ENCODE measurements at places on chromosomes 6 and 20.

DNA sequence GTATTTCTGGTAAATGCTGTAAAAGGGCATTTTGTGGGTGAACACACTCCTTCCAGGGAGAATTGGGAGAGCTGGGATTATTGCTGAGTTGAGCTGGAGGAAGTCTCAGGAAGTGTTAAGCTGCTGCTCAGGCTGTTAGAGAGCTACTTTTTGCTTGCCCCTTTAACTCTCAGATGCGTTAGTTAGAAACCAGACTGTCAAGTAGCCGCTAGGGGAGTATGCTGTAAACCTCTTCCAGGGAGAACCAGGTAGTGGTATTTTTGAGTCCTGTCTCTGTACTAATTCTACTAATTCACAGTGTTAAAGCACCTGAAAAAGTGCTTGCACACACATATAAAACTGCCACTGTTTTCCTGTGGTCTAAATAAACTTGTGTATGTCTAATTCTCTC, 6.6 kb upstream of the GFRAL start:
- no peak for DNase-seq

DNA sequence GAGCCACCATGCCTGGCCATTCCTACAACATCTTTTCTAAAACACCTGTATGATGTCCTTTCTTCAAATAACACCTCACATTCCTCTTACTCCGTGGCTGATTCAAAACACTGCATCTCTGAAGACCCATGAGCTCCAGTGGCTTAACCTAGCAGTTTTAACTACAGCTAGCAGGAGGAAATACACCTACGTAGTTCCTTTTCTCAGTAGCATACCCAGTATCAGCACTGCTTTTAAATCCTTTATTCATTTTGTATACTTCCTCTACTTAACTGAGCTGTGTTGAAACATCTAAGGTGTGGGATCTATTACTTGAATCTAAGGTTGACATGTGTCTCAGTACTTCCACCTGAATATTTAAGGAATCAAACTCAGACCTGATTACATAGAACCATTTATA, 113.6 kb upstream of the CCDC28A start:
- DNase-seq = no peak

- DNase-seq = peak; percentile 59
These were observed 684 bp downstream of the PAQR8 start for GRCh38 chr6:52362443-52363227.

- no peak for DNase-seq
These were observed 165.2 kb downstream of the BCAS1 start for GRCh38 chr20:53905019-53905819.

DNA sequence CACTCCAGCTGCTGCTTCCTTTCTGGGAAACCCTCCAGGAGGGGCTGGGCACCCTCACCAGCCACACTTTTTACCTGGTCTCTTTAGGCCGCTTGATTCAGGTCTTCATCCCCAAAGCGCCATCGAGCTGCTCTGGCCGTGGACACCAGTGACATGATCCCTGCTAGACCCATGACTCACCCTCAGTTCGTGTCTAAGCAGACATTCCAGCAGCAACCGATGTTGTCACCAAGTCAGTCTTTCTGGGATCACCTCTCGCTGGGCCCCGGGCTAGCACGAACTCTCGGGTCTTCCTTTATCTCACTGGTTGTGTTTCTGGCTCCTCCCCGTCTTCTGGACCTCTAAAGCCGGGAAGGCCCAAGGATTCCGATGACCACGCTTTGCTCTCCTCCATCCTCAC, 43.0 kb upstream of the GPR31 start:
- DNase-seq = no peak

- no peak for DNase-seq
These were observed 64.6 kb upstream of the TXNDC5 start for GRCh38 chr6:7974938-7975763.

GRCh38 chr6:117531346-117531745, 48.9 kb downstream of the DCBLD1 start:
- no peak for DNase-seq

- DNase-seq = no peak
These were observed 101.1 kb upstream of the RREB1 start for GRCh38 chr6:7006515-7007191.

- DNase-seq = no peak
These were observed 62.4 kb downstream of the FAM229B start for GRCh38 chr6:112149719-112150263.

- DNase-seq = no peak
These were observed 11.2 kb downstream of the LYRM4 start for GRCh38 chr6:5249451-5250122.

GRCh38 chr6:145813285-145814034, 1.1 kb downstream of the FBXO30 start:
- DNase-seq = no peak

DNA sequence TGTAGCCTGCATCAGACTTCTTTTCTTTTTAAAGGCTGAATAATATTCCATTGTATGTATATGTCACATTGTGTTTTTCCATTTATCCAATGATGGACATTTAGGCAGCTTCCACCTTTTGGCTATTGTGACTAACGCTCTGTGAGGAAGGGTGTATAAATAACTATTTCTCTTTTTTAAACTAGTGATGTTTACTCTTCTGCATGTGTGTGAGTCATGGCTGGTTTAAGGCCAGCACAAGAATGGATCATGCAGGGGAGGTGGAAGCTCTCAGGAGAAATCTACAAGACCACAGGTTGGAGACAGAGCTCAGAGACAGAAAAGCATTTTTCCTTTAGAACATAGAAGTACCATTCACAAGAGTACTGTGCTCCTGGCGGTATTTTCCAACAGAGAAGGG, 307.2 kb downstream of the SOX4 start:
- DNase-seq = no peak

DNA sequence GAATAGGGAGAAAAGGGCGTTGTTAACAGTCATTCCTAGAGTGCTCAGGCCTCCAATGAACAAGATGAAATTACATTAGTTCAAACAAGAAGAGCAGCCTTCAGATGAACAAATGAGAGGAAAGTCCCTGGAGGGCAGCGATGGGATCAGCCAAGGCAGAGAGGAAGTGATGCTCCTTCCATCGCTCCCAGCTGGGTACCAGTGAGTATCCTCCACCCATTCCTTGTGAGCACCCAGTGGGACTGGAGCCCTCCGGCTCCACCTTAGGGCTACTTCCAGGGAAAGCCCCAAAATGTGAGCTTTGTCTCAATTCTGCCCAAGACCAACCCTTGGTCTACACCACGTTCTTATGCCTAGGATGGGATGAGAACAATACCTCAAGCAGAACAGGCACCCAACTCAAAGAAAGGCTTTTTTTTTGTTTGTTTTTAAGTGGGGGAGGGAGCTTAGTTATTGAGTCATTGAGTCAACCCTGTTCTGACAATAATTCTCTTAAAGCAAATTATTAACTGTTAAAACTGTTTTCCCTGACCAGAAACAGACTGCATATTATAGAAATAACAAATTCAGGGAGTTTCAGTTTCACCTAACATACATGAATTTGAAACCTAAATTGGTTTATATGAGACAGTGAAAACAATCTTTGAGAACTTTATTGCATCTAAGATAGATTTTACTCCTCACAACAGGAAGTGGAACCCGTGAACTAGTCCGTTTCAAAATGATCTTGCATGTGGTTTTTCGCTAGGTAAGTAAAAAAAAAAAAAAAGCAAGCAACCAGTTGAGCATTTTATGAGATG, 106.9 kb downstream of the IPCEF1 start:
- DNase-seq = no peak

DNA sequence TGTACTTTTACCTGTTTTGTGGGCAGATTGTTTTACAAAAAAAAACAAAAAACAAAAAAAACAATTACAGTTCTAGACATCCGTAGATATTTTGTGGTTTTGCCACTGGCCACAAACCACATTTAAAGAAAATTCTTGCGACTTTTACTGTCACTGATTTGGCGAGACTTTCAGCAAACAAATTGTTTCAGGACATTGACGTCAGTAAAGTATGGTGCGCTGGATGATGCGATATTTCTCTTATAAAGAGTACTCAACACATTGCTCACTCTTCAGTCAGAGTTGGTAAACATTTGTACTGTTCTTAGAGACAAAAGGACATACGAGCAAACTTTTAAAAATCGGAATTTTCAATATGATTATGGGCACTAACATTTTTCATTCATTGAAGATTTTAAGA, 229.8 kb downstream of the HAO1 start:
- no peak for DNase-seq

- no peak for DNase-seq
These were observed 35.7 kb downstream of the TSPYL4 start for GRCh38 chr6:116218172-116218633.

GRCh38 chr6:94645191-94645590, 932.1 kb upstream of the MANEA start:
- no peak for DNase-seq

- no peak for DNase-seq
These were observed 403.9 kb upstream of the SULF2 start for GRCh38 chr20:48189181-48189580.

- DNase-seq = no peak
These were observed 16.7 kb downstream of the UNC5CL start for GRCh38 chr6:41022294-41022693.

DNA sequence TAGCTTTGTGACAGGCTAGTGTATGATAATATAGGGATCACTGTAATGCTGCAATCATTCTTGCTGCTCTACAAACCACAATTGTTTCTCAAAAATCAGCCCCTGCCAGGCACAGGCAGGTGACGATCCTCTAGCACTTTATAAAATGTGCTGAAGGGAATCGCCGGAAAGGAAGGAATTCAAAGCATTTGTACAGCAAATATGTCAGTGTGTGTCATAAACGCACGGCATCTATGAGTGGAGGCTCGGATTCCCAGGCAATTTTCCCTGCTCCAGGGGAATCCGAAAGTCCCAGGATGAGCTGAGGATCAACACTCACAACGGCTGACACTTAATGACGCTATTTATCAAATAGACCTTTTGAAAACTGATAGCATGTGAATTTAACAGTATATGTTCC, 1.4 kb downstream of the PHACTR1 start:
- DNase-seq = no peak

GRCh38 chr20:1038205-1038604, 36.1 kb upstream of the RSPO4 start:
- no peak for DNase-seq

GRCh38 chr6:116695401-116695800, 14.4 kb downstream of the KPNA5 start:
- peak; percentile 21 for DNase-seq

DNA sequence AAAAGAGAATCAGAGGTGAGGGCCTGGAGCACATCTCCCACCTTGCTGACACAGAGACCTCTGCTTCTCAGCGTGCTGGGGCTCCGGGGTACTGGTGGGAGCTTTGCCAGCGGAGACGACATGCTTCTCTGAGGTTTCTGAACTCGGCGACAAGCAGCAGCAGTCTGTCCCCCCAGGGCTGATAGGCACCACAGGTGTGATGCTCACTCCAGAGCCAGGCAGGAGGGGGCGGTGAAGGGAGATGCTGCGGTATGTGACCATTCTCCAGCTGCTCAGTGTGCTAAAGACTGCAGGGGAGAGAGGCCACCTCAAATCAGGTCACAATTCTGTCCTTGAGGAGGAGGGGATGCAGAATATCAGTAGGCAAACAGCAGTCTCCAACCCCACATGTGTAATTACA, 219.9 kb downstream of the ALDH8A1 start:
- no peak for DNase-seq

GRCh38 chr6:114274836-114275235, 68.0 kb downstream of the HS3ST5 start:
- no peak for DNase-seq

DNA sequence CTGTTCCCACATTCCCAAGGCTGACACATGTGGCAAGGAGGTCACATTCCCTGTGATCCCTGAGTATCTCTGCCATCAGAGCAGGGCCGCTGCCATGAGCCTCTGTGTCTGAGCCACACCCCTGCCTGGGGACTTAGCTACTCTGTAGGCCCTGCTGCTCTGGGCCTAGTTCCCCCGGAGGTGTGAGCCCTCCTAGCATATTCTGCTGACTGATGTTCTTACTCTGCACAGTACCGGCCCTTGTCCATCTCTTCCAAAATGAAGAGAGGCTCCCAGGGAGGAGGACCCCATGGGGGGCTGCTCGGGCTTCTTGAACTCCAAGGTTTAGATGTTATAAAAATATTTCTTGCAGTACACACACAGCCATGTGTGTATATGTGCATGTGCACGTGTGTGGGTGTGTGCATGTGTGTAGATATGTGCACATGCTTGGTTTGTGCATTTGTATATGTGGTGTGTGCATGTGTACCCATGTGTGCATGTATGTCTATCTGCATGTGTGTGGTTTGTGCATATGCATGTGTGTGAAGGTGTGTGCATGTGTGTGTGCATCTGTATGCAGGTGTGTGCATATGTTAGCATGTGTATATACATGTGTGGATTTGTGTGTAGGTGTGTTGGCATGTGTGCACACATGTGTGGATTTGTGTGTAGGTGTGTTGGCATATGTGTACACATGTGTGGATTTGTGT, 101.2 kb downstream of the ERMARD start:
- no peak for DNase-seq

DNA sequence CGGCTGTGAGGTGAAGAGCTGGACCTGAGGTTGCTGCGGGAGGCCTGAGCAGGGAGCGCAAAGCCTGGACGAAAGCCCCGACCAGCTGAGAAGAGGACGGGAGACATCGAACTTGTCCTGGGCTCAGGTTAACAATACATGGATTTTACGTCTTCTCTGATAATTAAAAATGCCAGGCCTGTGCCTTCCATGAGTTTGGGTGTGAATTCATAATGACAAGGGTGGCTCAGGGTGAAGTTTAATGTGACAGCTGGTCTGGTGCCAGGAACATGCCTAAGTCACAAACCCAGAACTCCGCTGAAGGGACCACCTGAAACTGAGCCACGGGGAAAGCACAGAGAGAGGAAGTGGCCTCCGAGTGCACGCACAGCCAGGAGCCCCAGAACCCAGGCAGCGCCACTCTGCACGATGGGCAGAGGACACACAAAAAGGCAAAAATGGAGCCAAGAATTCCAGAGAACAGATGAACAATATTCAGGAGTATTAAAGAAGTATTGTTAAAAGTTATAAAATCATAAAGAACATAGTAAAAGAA, 150.1 kb upstream of the RPS6KA2 start:
- no peak for DNase-seq

GRCh38 chr6:30542404-30542725, 13.9 kb downstream of the GNL1 start:
- DNase-seq = peak; percentile 52

All from germinal center (tissue), 1 donor.